ENCODE measurements at places on chromosomes 3 and 15. TPM values are rescaled to one million over a fixed set of nuclear protein-coding genes. Genes with fewer than 3 reads are reported as not detected.

DNA sequence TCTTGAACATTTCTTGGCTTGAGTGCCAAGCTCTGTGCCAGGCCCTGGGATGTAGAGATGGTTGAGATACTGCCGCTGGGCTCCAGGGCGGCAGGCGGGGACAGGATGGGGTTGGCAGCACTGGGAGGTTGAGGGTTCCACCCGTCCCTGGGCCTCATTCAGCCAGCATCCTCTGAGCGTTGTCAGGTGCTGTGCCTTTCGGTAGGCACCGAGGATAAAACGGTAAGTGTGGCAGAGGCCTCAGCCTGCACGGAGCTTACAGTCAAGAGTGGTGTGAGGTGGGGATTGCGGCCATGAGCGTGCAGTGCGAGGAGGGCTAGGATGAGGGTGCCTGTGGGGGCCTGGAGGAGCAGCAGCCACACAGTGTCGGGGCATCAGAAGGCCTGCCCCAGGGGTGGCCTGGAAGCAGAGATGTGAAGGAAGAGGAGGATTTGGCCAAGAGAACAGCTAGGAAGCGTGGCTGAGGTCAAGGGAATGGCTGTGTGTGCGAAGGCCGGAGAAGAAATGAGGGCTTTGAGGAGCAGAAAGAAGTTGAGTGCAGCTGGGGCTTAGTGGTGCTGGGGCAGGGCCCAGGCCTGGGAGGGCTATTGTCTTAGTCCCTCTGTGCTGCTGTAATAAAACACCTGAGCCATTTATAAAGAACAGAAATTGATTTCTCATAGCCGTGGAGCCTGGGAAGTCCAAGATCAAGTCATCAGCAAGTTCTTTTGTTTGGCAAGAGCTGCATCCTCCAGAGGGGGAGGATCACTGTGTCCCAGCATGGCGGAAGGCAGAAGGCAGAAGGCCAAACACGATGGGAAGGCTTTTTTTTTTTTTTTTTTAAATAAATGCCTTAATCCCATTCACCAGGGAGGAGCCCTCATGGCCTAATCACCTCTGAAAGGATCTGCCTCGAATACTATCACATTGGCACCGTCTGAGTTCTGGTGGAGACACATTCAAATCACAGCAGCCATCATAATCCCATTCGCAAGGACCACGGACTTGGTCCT, 22.7 kb downstream of the CORO2B start:
- no peak for DNase-seq

DNA sequence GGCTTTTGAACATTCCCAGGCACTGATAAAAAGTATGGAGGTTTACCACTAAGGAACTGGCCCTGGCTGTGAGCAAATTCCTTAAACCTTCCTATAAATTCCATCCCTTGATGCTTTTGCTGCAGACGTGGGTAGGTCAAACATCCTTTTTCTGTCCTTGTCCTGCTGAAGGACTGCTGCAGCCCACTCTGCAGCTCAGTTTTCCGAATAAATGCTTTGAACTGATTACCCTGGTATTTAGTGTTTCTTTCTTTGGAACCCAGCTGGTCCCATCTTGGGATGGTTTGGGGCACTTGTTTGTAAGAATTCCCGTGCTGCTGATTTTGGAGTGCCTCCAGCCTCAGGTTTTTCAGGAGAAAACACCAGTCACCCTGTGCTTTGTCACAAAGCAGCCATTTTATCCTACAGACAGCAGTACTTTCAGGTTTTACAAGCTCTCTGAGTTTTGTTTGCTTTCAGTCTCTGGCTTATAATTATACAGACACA, 815.9 kb downstream of the VGLL3 start:
- DNase-seq = no peak

- DNase-seq = no peak
Observed at GRCh38 chr3:75110741-75111140, 496.3 kb upstream of the CNTN3 start.

- no peak for DNase-seq
Observed at GRCh38 chr3:182567700-182568099, 225.6 kb upstream of the ATP11B start.

The PRSS50 gene
- not detected for total RNA-seq
